Skeletal muscle cell (primary cell): ENCODE measurements at places on chromosomes 7 and 10.

- no peak for DNase-seq
Observed at GRCh38 chr10:8092428-8092827, 37.9 kb downstream of the GATA3 start.

DNA sequence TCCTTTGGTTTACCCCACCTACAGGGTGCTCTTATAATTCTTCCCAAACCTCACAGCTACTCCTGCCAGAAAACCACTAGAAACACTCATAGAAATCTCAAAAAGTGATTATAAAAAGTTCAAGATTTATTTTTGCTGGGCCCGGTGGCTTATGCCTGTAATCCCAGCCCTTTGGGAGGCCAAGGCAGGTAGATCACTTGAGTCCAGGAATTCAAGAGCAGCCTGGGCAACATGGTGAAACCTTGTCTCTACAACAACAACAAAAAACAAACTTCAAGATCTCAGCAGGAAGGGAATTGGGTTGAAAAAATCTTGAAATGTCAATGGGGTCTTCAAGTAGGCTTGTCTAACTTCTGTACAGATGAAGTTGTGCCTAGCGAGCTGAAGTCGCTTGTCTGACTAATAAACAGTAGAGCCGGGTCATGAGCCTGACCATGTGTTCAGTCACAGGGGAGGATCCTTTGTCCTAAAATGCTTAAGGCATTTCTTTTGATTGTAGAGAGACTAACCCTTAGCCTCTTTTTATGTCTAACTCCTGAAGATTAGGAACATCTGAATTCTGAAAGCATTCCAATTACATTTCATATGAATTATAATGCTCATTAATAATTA, 124.6 kb downstream of the NOC3L start:
- DNase-seq, result no peak

GRCh38 chr10:97805096-97805884, 33.5 kb upstream of the SFRP5 start:
- no peak for DNase-seq

GRCh38 chr10:49441488-49442476, 45.9 kb upstream of the DRGX start:
- no peak for DNase-seq

DNA sequence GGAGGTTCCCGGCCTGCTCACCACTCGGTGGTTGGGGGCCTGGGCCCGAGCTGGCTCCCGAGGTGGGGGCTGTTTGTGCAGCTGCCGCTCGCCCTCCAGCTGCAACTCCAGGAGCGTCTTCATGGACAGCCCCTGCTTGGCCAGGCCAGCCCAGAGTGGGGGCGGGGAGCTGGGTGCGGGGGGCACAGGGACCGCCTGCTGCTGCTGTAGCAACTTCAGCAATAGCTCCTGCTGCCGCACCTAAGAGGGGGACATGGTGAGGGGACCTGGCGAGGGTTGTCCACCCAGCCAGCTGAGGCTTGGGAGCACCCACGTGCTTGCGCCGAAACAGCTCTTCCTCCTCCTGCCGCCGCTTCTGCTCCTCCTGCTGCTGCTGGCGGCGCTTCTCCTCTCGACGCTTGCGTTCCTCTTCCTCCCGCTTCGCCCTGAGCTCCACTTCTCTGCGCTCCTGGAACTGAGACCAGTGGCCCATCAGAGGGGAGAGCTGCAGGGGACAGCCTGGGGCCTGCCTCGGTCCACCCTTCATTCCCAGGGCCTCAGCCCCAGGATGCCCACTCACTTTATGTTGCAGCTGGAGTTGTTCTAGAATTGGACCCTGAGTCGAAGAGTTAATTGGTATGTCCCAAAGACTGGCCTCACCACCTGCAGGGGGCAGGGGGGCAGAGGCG, 9.6 kb downstream of the GNB2 start:
- no peak for DNase-seq

GRCh38 chr10:84054743-84055142, 84.6 kb upstream of the GHITM start:
- DNase-seq, result no peak

GRCh38 chr7:32108651-32109050, 38.4 kb upstream of the PDE1C start:
- DNase-seq, result no peak

DNA sequence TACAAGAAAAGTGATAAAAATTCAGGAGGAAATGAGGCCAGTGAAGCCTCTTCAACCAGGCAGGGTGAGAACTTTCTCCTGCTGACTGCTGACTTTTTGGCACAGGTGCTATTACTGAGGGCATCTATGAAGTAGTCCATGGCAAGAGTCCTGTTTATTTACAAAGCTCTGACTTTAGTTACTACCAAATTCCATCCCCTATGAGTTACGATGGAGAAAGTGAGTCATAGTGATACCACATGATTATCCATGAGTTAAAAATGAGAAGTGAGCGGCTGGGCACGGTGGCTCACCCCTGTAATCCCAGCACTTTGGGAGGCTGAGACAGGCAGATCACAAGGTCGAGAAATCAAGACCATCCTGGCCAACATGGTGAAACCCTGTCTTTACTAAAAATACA, 19.9 kb downstream of the CCDC3 start:
- no peak for DNase-seq

DNA sequence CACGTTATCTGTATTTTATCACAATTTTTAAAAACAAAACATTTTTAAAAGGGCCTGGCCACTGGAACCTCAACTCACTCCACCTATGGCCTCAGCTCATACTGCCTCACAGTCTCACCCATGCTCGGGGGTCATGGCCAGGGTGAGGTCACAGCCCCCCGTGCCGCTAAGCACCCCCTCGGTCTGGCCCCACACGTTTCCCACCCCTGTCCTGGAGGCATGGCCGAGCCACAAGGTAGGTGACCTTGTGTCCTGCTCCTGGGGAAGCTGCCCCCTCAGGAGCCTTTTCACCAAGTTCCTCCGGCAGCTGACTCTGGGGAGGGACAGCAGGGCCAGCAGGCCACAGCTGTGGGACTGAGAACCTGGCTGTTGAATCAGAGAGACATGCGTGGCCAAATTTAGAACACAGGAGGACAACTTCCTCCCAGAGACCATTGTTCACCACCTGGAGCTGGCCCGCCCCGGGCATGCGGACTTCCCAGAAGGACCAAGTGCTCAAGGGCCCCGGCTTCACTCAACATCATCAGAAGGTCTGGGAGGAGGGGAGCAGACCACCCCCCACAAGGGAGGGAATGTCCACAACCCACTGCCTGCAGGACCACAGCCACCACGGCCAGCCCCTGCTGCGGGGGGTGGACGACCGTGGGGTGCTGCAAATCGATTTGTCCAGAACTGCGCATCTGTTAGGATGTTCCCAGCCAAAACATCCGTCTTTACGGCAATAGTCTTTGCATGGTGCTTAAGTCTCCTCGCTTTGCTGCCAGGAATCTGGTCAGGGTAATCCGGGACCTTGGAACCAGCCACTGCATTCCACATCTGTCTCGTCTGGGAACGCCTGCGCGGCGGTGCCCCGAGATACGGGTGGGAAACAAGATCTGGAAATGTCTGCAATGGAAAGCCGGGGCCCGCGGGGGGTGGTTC, 48.6 kb upstream of the PDGFA start:
- no peak for DNase-seq

GRCh38 chr10:128150045-128150493, 23.8 kb upstream of the MKI67 start:
- peak; percentile 9 for DNase-seq

- DNase-seq, result no peak
Observed at GRCh38 chr7:155991470-155991869, 179.2 kb upstream of the SHH start.

- DNase-seq, result no peak
Observed at GRCh38 chr7:20113427-20114027, 103.7 kb downstream of the MACC1 start.

DNA sequence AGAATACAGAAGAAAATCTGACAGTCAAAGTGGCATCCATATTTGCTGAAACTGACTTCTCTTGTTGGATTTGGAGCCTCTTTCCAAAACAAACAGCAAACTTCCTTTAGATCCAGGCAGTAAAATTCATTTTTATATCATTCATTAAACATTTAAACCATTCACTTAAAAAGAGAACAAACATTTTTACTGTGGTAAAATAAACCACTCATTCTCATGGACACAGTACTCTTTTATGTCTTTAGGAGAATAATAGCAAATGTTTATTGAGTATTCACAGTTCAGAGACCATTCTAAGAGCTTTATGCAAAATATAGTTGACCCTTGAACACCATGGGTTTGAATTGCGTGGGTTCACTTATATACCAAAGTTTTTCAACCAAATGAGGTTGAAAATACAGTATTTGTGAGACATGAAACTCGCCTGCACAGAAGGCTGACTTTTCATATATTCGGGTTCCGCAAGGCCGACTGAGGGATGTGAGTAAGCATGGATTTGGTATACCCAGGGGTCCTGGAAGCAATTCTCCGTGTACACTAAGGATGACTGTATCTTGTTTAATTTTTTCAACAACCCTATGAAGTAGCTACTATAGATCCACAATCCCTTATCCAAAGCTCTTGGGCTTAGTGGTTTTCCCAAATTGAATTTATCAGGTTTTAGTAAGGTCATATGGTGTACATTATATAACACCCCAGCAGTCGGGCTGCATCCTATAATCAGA, 49.1 kb downstream of the ATXN7L1 start:
- DNase-seq, result no peak

DNA sequence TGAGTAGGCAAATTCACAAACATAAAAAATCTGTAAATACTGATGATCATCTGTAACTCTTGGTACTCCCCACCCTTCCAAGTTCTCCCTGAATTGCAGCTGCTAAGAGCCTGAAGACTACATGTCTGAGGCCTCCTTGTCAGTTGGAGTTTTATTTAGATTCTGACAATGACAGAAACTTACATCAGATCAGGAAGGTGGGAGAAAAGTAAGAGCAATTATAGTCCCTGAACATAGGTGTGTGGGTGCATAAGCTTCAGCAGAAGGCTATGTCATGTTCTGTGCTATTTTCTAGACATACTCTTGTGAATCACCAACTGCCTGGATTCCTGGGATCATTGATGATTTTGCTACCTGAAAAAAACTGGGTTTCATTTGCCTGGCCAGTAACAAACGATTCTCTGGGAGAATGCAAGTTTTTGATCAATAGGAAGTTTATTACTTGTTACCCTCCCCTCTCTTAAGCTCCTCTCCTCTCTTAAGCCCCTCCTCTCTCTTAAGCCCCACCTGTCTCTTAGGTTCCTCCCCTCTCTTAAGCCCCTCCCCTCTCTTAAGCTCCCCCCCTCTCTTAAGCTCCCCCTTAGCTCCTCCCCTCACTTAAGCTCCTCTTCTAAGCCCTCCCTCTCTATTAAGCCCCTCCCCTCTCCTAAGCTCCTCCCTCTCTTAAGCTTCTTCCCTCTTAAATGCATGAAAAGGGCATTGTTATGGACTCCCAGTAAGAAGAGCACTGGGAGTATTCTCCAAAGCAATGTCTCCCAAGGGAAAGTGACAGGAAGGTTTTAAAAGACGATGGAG, 1183.4 kb upstream of the AUTS2 start:
- no peak for DNase-seq

DNA sequence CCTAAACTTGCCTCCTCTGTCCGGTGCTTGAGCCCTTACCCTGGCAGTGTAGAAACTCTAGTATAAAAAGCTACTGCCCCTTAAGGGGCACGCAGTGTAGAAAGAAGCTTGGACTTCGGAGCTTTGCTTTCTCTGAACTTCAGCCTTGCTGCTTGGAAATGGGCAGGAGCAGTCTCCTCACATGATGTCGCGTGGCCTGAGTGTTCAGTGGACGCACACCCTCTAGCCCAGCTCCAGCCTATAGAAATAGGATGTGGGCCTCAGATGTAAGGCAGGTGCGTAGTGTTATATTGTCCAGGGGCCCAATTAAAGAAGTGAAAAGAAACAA, 98.2 kb upstream of the PCBD1 start:
- no peak for DNase-seq

- DNase-seq, result no peak
Observed at GRCh38 chr7:136046548-136046947, 69.4 kb upstream of the MTPN start.

DNA sequence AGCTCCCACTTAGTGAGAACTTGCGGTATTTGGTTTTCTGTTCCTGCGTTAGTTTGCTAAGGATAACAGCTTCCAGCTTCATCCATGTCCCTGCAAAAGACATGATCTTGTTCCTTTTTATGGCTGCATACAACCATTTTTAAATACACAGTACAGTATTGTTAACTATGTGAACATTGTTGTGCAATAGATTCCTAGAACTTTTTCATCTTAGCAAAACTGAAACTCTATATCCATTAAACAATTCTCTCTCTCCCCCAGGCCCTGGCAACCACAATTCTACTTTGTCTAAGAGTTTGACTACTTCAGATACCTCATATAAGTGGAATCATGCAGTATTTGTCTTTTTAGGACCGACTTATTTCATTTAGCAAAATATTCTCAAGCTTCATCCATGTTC, 72.4 kb upstream of the CAPZA2 start:
- DNase-seq, result no peak

DNA sequence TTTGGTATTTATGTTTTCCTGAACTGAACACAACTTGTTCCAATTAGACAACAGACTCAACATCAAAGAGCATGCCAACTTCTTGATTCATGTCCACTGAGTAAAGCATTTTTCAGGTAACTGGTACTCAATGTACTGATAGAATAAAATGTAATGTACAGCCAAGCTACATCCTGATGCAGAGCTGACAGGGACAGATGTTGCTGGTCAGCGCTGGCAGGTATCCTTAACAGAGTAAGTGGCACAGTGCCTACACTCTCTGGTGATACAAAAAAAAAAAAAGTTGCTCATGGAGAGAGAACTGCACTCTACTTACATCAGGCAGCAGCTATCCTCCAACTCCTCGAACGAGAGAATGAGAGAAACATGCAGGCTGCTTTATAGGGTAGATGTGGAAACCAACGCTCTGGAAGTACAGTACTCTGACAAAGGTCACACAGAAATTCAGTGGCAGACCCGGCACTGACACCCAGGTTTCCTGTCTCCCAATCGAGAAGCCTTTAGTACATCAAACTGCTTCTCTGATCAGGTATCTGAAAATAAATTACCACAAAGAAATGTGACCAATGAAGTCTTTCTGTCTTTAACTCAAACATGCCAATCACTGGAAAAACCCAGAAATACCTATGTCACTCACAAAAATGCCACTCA, 4.6 kb downstream of the ITGB1 start:
- DNase-seq, result no peak

DNA sequence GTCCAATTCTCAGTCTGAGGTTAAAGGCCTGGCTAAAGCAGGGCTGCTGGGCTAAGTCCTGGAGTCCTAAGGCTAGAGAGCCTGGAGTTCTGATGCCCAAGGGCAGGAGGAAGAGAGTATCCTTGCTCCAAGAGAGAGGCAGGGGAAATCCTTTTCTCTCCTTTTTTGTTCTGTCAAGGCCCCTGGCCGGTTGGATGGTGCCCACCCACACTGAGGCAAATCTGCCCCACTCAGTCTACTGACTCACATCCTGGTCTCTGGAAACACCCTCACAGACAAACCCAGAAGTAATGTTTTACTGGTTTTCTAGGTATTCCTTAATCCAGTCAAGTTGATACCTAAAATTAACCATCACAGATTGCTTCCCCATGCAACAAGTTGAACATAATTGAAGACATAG, 23.0 kb downstream of the ZNF518A start:
- DNase-seq, result no peak

GRCh38 chr7:95723583-95724180, 48.7 kb upstream of the DYNC1I1 start:
- peak; percentile 5 for DNase-seq
